Activated CD8-positive, alpha-beta T cell treated with anti-CD3 and anti-CD28 coated beads, Interleukin-2, amount 10 ng/mL, durations not matched to agents 7 days and 5 days (primary cell): ENCODE measurements at places on chromosomes 2 and 18. TPM values are rescaled to one million over a fixed set of nuclear protein-coding genes. Genes with fewer than 3 reads are reported as not detected.

GRCh38 chr18:63559567-63560491 is 17.7 kb downstream of the SERPINB12 start:
- no peak for DNase-seq

DNA sequence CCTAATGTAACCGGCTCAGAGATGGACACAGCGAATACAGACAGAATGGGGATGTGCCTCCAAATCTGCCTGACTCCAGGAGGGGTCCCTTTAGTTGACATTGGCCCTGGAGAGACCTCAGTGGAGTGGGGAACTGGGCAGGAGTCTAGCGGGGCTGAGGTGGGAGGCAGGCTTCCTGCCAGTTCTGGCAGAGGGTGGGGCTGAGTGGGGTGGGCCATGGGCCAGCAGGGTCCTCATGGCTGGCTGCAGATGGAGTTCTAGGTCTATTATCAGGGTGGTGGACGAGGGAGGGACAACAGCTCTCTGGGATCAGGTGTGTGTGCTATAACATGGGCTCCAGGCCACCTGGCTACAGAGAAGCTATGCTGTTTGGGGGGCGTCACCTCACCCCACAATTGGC is 21.1 kb downstream of the PROC start:
- no peak for DNase-seq

DNA sequence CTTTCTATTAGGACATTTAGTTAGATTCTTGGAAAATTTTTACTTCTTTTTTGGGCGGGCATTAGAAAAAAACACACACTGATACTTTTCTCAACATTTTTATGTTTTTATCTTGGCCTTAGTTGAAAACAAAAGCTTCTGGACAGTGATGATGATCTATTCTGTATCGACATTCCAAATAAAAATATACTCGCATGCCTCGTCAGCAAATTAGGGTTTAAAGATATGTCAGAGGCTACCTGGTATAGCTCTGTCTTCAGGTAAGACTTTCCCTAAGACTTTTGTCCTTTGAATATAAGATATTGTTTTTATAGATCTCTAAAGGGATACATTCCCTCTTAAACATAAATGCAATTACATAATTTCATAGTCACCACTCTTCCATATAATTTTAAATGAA is 816.8 kb downstream of the LRP1B start:
- no peak for DNase-seq

- DNase-seq = no peak
These were observed 45.2 kb upstream of the EPC2 start for GRCh38 chr2:148599109-148599991.

DNA sequence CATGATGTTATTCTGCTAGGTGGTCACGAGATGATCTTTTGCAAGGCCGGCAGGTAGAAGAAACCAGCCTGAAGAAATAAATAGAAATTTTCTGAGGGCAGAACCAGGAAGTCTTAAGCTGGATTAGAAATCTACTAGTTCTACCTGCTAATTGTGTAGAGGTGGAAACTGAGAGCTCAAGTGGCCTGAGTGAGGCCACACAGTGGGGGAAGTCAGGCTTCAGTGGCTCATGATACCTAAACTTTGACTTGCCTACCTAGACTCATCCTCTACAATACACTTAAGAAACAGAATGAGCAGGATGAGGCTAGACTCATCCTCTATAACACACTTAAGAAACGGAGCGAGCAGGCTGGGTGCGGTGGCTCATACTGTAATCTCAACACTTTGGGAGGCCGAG is 134.9 kb upstream of the NDUFV2 start:
- DNase-seq = no peak

DNA sequence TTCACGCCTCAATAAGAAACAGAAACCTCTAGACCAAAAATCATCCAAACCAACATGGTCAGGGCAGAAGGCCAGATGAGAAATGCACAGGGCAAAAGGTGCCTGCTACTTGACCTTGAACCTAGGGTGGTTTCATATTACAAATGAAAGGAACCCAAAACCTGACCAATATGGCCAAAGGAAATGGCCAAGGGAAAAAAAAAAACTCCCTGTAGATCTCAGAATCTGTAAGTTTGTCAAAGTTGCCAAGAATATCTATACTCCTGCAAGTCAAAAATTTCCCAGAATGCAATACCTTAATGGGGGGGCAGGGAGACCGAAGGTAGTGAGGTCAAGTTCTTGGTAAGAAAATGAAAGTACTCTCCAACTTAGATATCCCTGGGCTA is 47.2 kb downstream of the HIBCH start:
- no peak for DNase-seq

DNA sequence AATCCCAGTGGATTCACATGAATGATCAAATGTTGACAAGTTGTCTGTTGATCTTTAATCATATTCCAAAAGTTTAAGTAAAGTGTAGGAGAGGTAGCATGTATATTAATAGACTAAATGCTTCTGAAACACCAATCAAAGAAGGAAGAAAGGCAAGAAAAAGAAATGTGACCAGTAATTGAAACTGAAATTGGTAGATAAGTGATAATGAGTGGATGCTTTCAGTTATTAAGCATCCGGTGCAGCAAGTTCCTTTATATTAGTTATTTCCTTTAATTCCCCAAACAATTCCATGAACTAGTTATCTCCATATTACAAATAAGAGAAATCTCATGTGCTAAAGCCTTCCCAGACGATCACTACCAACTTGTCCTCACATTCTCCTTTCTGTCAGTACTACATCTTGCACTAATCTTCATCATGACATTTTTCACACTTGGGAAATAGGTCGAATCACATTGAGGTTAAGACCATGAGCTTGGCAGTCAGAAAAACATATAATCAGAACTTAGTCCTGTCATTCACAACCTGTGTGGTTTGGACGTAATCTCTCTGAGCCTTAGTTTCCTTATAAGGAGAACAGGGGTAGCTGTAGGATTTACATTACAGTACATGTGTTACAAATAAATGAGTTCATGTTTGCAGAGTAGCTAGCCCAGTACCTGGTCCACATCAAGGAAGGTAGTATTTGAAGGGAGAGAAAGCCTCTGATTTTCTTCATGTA is 182.1 kb downstream of the NOL4 start:
- no peak for DNase-seq

DNA sequence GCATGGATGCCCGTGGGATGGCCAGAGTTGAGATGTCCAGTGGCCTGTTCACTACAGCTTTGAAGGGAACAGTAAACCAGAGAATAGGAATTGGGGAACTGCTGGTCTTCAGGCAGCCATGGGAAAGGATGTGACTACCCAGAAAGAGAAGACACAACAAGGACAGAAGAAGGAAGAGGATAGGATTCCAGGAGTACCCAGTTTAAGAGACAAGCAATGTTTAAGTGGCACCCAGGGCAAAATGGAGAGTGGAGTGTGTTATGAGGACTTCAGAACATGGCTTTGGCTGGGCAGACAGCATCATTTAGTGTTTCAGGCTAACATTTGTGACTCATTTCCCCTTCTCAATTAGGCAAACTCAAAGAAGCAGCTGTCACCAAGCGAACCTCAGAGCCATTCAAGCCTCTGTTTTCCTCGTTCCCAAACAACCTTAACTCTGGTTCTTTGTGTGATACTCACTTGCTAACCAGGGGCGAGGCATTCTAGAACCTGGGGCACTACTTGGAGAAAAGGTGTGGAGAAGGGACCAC is 4.0 kb upstream of the FAM124B start:
- DNase-seq = no peak

GRCh38 chr2:30022444-30023071 is 101.2 kb upstream of the ALK start:
- no peak for DNase-seq

- no peak for DNase-seq
These were observed 43.6 kb upstream of the OTOS start for GRCh38 chr2:240183875-240184590.

GRCh38 chr2:83112858-83113257 is 1346.2 kb downstream of the SUCLG1 start:
- DNase-seq = no peak

DNA sequence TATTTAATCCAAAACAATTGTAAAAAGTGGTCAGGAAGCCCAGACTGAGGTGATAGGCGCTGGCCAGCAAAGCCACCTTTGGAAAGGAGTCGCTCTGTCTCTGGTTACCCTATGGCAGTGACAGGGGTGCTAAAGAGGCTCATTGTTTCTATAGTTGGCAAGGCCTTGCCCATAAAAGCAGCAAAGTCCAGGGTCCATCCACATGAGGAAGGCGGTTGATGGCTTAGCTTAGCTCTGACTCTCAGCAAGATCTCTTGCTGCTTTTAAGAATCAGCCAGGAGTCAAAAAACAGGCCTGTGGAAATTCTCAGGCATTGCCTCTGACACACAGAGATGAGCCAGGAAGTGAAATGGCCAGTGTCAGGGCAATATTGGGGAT is 57.8 kb upstream of the CYP26B1 start:
- DNase-seq = no peak

DNA sequence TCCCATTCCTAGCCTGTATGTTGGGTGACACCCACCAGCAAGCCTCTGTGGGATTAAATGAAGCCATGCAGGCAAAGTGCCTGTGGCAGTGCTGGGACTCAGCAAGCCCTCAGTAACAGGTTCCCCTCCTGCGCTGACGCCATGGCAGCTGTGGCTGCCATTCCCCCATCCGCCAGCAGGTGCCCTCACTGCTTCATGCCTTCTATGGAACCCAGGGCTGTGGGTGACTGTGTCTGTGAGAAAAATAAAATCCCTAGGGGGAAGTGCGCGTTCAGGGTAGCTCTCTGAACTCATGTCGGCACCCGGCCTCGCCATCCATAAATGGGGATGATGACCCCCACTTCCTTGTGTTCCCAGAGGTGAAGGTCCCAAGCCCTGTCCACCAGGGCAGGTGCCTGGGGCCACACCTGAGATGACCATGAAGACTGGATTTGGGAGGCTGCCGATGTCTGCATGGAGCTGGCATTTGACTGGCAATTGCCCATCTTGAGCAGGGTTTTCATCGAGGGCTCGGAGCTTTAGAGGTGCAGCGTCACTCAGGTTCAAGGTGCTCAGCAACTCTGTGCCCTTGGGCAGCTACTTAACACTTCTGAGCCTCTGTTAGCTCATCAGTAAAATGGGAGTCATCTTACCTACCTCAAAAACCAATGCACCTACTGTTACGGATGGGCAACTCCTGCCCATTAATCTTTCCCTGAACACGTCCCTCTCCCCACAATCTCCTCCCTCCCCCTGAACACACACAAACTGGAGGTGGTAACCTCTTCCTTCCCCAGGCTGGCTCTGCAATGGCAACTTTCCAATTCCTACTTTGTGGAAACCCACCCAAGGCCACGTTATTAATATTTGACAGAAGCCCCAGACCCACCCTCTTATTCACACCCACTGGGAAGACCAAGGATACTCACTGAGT is 2.9 kb upstream of the MAL start:
- peak; percentile 92 for DNase-seq

GRCh38 chr2:67952066-67952465 is 110.7 kb downstream of the C1D start:
- no peak for DNase-seq

DNA sequence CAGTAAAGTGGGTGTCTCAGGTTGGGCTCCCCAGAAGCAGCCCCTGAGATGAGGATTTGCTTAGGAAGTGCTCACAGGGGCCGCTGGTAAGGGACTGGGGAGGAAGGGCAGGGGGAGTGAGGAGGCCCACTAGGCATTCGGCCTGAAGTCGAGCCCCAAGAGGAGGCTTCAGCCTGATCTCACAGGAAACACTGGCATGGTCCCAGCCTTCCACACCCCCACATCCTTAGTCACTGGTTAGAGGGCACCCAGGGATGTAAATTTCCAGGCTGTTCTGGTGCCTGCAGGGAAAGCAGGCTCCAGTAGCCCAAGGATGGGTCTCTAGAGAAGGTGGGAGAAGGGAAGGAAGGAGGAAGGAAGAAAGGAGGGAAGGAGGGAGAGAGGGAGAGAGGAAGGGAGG is 22.4 kb upstream of the KCNK3 start:
- no peak for DNase-seq

DNA sequence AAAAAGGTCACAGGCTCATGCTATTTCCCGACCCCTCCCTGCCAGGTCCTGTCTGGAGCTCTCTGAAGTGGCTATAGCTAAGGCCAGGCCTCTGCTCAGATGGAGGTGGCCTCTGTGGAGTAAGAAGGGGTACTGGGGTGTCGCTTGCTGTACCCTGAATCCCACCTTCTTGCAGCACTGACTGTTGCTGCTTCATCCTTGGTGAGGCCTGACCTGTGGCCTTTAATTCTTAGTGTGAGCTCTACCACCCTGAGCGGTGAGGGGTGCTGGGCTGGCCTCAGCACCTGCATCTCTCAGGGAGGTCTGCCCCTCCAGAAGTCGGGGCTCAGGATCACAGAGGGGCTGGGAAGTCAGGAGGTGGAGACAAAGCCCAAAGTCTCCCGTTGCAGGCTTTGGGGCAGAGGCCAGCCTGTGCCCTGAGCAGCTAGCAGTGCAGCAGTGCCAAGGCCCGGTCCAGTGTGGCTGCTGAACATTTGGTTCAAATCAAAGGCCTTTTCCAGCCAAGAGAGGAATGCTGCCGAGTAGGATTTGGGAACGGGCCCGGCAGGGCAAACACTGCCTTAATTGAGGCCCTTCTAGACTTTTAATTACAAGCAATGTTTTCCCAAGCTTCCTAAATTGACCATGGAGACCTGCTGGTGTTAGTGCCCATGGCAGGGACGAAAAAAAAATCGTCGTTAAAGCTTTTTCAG is 133.5 kb upstream of the HAAO start:
- no peak for DNase-seq

- no peak for DNase-seq
These were observed 42.2 kb downstream of the CHST9 start for GRCh38 chr18:27142891-27143290.

GRCh38 chr2:102021779-102022178 is 30.0 kb downstream of the IL1R2 start:
- DNase-seq = no peak

DNA sequence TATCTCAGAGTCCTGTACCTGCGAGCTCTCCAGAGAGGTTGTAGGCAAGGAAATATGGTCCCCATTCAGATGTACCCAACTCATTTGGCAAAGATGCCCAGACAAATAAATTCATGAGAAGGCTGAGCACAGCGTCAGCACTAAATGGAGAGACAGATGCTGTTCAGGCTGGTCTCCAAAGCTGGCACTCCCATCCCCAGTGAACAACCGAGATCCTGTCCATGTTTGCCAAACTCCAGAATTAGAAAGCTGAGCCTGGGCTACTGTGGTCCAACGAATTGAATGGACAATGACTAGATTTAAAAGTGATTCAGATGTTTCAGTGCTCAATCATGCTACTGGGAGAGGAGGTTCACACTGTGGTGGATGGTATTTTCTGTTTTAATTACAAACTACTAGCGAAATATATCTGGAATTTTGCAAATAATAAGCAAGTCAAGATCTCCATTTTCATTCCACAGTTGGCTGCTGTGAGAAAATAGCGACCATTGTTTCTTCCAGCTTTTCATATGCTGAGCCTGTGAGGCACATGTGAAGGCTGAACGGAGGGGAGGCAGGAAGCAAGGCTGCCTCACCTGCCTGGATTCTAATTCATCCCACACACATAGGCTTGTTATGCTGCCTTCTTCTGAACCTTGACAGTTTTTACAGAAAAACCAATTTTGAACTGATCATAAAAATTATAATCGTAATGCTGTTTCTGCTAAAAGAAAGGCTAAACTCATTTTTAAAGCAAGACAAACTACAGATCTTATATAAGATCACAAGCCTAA is 22.6 kb upstream of the DAPL1 start:
- DNase-seq = no peak

GRCh38 chr2:172377408-172377807 is 50.0 kb upstream of the ITGA6 start:
- no peak for DNase-seq

Gene HOXD9
- total RNA-seq = not detected

Gene CYRIA
- total RNA-seq = 0.78 TPM

Gene NAT8
- total RNA-seq = not detected

Gene GRHL1
- 0.55 TPM for total RNA-seq

Gene DES
- total RNA-seq = not detected
